ENCODE measurements at places on chromosomes 12 and 14. TPM values are rescaled to one million over a fixed set of nuclear protein-coding genes. Genes with fewer than 3 reads are reported as not detected.
A peak's percentile ranks its signal among the peaks of the same experiment; 100 is the strongest.

Gene ESPL1
- 71.9 TPM for total RNA-seq

Gene KRT8
- 0.65 TPM for total RNA-seq

Gene CCNK
- total RNA-seq, result 86.1 TPM

Gene AGAP2
- total RNA-seq, result 21.7 TPM

GRCh38 chr14:51677266-51677665 is 25.6 kb downstream of the FRMD6 start:
- H3K27ac ChIP-seq, result no peak overlapping the region
- H3K36me3 ChIP-seq, result no peaks in the 10 kb centered on the region
- DNase-seq, result no peak
- H3K4me3 ChIP-seq, result peak overlapping the region; percentile 36

DNA sequence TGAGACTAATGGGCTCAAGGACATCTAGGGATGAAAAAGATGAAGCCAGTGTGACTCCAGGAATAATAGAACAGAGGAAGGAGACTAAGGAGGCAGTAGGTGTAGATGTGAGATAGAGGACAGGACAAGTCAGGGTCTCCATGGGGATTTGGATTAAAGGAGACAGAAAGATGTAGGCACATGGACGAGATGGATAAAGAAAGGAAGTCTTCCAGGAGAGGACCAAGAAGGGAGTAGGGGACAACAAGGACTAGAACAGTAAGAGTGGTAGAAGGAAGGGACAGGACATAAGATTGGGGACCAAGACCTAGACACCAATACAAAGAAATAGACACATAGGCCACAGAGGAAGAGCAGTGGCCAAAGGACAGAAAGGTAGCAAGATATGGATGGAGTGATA is 7.1 kb upstream of the PCK2 start:
- H3K4me1 ChIP-seq, result peaks cover 12% of the 10 kb centered on the region
- no peak for DNase-seq

- no peak overlapping the region for H3K4me3 ChIP-seq
- no peak for DNase-seq
Measured at GRCh38 chr14:104187121-104187889, 48.9 kb downstream of the KIF26A start.

GRCh38 chr12:110314308-110314707 is 33.3 kb downstream of the ATP2A2 start:
- DNase-seq, result no peak

DNA sequence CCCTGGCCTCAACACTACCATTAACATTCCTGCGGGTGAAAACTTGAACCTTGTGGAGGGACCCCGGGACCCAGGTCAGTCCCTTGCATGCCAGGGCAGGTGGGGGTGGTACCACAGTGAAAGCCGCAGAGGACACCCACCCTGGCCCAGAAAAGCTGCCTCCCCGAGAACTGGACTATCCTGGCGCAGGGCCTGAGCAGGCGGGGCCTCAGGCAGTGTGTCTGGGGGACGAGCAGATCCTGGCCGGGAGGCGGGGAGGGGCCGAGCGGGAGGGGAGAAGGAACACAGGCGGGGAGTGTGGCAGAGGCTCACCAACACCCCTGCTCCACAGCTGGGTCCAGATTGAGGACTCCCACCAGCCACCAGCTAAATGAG is 10.0 kb downstream of the AHNAK2 start:
- H3K27me3 ChIP-seq, result peaks cover 6% of the 10 kb centered on the region
- H3K27ac ChIP-seq, result no peak overlapping the region
- no peak for DNase-seq
- no peaks in the 10 kb centered on the region for H3K36me3 ChIP-seq

DNA sequence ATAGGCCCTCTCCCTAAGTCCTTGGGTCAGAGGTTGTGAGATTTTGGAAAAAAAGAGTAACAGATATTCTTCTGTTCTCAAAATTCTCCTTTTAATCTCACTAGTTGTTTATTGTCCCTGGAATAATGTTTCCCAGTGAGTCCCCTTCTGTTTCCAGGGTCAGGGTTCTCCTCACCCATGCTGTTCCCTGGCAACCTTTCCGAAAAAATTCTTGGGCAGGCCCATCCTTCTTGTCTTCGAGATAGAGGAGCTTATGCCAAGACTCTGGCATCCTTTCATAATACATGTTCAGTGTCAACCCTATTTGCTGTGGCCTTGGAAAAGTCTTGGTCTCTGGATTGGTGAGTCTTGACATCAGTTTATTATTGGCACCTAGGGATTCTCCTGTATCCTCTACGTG is 212.4 kb upstream of the FAR2 start:
- H3K4me3 ChIP-seq, result no peak overlapping the region
- no peaks in the 10 kb centered on the region for H3K4me1 ChIP-seq
- peaks cover 12% of the 10 kb centered on the region for H3K27me3 ChIP-seq

- H3K36me3 ChIP-seq, result no peaks in the 10 kb centered on the region
- no peak overlapping the region for H3K4me3 ChIP-seq
- H3K4me1 ChIP-seq, result peaks cover 44% of the 10 kb centered on the region
- no peaks in the 10 kb centered on the region for H3K27me3 ChIP-seq
Measured at GRCh38 chr12:68581926-68582325, 28.8 kb upstream of the RAP1B start.

- H3K27ac ChIP-seq, result no peak overlapping the region
- H3K4me3 ChIP-seq, result no peak overlapping the region
- DNase-seq, result no peak
- peaks cover 8% of the 10 kb centered on the region for H3K4me1 ChIP-seq
Measured at GRCh38 chr12:121939186-121939585, 20.8 kb downstream of the CFAP251 start.
